ENCODE measurements at places on chromosomes 4 and X. TPM values are rescaled to one million over a fixed set of nuclear protein-coding genes. Genes with fewer than 3 reads are reported as not detected.

SH3TC1 gene
- 25.5 TPM for total RNA-seq

RHOH gene
- 4.6 TPM for total RNA-seq

GRCh38 chr4:106595906-106596305, 227.3 kb upstream of the GIMD1 start:
- no peak for DNase-seq

- no peak for DNase-seq
These were observed 71.5 kb upstream of the HPRT1 start for GRCh38 chrX:134388161-134389109.

DNA sequence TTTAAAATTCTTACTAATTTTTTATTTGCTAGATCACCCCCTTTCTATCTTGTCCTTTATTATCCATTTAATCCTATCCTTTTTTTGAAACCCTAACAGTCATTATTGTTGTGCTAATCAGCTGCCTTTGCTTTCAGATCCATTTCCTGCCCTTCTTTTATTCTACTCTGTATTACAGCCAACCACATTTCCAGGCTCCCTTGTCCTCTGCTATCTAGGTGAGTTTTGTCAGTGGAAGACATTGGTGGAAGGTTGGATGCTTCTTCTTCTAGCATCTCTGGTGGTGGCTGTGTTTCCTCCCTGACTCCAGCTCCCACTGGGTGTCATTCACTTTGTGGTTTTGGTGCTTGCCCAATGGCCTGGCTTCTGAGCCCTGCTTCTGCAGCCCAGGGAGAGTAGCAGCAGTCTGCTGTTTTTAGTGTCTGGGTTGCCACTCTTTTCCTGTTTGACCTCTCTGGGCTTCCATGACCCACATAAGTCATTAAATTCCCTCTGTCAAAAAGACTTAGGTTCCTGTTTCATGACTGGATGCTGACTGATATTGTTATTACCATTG, 225.2 kb upstream of the PGRMC2 start:
- DNase-seq: no peak

DNA sequence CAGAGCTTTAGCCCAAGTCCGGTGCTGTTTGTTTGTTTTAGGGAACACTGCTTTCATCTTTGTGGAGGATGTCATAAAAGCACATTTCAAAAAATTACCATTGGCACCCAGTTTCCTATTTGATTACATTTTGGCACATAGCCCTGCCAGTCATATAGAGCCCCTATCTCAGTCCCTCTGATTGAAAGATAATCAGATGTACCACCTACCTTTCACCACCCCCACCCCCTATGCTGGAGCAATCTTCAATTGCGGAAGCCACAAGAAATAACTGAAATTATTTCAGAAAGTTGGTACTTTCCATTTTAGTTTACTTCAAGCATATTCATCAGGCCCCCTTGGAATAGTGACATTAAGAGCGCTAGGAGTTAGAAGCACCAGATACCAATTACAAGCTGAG, 136.7 kb upstream of the RPL34 start:
- DNase-seq: no peak

DNA sequence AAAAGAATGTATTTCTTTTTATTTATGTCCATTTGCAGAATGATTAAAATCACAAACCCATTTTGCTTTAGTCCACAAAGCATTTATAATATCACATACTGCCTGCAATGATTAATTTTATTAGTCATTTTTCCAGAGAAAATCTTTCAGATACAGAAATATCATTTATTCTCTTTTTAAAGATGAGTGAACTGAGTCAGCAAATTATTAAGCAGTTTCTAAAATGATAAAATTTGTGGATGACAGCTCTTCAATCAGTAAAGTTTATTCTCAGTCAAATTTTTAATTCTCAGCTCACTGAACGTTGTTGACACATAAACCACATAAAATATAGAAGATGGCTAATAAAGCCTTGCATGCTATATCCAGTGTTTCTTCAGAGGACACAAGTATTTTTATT, 485.5 kb downstream of the PRR32 start:
- no peak for DNase-seq

- no peak for DNase-seq
These were observed 9.6 kb upstream of the SLC25A14 start for GRCh38 chrX:130330146-130330545.

GRCh38 chrX:13778916-13779315, 38.0 kb downstream of the GPM6B start:
- no peak for DNase-seq

DNA sequence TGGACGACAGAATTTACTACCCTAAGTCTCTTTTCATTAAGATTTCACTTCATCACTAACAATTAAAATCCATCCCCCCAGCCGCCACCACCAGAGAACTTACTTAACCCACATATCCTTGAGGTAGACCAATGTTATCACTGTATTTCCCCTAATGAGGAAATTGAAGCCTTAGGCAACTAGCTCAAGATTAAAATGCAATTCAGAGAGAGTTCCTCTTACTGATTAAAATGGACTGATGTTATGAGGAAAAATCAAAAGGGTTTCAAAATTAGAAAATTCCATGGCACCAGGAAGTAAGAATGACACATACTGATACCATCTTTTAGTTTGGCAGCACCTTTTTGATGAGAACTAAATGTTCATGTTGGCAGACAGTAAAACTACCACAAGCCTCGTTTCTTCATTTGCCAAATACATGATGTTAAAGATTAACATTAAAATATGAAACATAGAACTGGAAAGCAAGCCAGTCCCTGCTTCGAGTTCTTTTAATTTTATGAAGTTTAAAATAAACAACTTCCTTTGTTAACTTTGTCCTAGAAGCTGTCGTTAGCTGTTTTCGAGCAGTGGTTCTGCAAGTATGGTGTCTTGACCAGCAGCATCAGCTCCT, 69.3 kb upstream of the CCDC160 start:
- no peak for DNase-seq

DNA sequence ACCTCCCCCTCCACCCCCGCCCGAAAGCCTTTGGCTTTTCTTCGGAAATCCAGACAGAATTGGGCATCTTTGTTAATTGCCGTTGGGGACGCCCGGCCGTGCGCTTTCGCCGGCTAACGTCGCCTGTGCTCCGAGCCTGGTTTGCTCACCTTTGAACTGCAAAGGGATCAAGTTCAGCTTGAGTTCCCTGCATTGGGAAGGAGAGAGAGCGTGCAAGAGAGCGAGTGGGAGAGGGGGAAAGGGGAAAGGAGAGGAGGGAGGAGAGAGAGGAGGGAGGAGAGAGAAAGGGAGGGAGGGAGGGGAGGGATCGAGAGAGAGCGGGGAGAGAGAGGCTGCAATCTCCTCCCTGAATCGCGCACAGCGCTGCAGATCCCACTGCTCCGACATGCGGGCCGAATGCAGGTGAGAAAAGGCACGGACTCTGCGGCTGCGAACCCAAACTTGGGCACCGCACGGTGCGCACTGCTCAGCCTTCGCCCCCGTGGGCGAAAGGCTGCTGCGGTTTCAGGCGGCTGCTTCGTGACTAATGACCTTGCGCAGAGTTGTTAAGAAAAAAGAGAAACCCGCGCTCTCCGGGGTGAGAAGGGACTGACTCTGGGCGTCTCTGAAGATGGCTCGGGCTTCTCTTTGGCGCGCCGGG, at the start of gene PCDH7:
PCDH7 (plus strand) TSS at position 349 of the 640 bp plus-strand sequence. CDS start 1,054 bp downstream, outside the sequence.
- no peak for DNase-seq

DNA sequence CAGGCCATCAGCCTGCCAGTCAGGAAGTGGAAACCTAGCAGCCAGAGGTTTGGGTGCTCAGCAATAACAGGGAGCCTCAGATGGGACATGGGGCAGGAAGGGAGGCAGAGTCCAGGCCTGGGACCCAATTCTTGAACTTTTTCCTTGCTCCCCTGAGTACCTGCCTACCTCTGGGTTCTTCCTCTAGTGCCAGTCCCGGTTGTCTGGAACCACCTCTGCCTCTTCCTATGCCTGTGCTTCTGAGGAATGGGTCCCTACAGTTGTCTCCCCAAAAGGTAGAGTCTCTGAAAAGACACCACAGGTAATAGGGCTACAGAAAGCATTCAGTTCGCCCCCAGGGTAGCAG, 212.4 kb upstream of the MAMLD1 start:
- DNase-seq: no peak
